ENCODE measurements at places on chromosomes 7 and 10.

DNA sequence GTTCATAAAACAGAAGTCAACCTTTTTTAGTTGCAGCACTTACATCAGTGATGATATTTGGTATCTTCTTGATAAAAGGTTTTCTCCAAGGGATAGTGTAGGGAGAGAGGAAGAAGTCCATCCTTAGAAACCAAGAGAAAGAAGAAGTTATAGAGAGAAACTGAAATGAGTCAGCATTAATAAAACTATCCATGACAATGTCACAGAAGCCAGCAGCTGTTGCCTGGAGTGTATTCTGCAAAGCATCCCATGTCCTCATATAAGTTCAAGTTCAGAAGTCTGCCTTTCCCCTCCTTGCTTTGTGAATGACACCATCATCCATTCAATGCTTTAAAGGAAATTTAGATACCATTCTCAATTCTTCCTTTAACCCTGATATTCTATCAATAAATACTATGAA lies 14.4 kb upstream of the COL1A2 start:
- DNase-seq, result no peak

GRCh38 chr10:18140149-18140956 lies at the start of gene CACNB2:
Gene CACNB2, plus strand, starts transcription at chr10:18140424.
- DNase-seq, result peak; percentile 62

GRCh38 chr10:78407009-78407711 lies 373.5 kb downstream of the RPS24 start:
- peak; percentile 39 for DNase-seq

DNA sequence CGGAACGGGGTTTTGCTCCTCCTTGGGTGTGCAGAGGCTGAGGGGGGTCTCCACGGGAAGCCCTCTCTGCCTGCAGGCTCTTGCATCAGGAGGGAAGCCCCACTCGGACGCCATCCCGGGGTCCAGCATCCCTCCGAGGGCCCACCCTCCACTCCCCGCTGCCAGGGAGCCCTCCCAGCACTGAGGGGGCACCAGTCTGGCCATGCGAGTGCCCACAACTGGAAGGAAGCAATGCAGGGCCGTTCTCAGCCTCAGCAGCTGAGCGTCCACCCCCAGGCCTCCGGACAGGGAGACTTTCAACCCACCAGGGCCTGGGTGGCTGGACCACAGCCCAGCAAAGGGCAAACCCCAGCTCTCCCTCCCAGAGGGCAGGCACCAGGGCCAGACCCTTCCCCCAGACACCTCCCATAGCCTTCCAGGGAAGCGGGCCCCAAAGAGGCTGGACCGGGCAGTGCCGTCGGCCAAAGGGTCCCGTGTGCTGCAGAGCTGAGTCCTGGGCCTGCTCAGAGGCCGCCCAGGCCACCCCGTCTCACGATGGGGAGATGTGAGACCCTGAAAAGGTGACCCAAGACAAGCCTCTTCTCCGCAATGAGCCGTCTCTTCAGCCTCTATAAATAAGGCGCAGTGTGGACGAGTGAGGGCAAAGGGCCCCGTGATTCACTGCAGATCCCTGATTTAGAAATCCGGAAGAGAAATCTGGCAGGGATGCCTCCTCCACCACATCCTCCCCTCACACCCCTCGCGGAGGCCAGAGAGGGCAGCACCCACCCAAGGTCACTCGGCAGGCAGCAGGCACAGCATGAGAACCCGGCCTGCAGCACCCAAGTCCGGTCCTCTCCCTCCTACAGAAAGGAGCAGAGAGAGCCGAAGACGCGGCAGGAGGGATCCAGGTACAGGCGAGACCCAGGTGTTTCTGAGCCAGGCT lies 81.9 kb upstream of the DNAAF5 start:
- DNase-seq, result no peak

Measured in suppressor macrophage (primary cell).